ENCODE measurements at places on chromosomes 7 and 10. TPM values are rescaled to one million over a fixed set of nuclear protein-coding genes. Genes with fewer than 3 reads are reported as not detected.

DNA sequence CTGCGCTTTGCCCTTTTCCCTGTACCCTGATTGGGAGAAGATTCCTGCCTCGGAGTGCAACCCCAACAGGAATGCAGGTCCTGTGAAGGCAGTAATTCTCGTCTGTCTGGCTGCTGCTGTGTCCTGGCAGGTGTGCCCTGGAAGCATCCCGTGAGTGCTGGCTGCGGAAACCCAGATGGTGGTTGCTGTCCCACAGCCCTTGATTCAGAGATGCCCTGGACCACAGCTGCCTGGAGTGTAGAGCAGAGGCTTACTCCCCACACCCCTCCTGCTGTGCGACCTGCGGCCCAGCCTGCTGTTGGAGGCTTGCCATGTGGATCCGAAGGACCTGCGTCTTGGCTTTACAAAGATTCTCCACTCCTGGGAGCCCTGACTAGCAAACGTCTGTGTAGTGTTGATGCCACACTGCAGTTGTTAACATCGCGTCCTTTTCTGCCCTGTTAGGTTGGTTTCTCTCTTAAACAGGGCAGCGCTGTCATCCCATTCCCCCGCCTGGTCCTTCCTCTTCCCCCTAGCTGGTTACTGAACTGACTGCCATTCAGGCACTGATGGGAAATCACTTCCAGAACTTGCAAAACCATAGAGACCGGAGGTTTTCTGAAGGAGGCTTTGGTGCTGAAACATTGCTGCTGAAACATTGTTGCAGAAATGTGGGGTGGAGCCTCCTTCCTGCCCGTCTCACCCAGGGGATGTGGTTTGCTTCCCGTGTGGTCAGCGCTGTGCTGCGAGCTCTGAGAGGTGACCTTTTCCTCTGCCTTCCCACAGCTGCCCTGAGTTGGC is 53.3 kb downstream of the DNAJB6 start:
- H3K27me3 ChIP-seq, result no peaks in the 10 kb centered on the region
- peaks cover 49% of the 10 kb centered on the region for H3K4me1 ChIP-seq

Gene VWC2
- not detected for total RNA-seq

DNA sequence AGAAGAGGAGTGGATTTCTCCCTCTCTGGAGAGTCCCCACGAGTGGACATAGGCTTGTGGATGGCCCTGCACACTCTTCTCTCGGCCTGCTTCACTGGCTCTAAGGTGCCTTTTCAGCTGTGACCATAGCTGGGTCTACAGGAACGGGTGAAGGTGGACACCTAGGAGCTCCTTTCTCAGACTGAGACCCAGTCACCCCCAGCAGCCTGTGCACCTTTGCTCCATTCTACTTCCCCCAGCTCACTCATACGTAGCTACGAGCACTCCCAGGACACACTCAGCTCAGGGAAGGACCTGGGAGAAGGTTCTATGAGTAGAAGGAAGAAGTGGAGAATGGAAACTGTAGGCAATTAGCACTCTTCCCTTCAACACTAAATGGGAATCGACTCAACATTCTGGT is 272.0 kb upstream of the KLF6 start:
- H3K27me3 ChIP-seq, result no peaks in the 10 kb centered on the region
- DNase-seq, result no peak
- H3K36me3 ChIP-seq, result no peaks in the 10 kb centered on the region
- no peak overlapping the region for H3K4me3 ChIP-seq
- no peak overlapping the region for H3K27ac ChIP-seq
- H3K4me1 ChIP-seq, result peaks cover 12% of the 10 kb centered on the region

GRCh38 chr10:101655570-101655969 is 39.4 kb downstream of the FBXW4 start:
- peak; percentile 37 for DNase-seq
- peaks cover 68% of the 10 kb centered on the region for H3K36me3 ChIP-seq
- H3K27ac ChIP-seq, result no peak overlapping the region
- no peaks in the 10 kb centered on the region for H3K4me1 ChIP-seq

DNA sequence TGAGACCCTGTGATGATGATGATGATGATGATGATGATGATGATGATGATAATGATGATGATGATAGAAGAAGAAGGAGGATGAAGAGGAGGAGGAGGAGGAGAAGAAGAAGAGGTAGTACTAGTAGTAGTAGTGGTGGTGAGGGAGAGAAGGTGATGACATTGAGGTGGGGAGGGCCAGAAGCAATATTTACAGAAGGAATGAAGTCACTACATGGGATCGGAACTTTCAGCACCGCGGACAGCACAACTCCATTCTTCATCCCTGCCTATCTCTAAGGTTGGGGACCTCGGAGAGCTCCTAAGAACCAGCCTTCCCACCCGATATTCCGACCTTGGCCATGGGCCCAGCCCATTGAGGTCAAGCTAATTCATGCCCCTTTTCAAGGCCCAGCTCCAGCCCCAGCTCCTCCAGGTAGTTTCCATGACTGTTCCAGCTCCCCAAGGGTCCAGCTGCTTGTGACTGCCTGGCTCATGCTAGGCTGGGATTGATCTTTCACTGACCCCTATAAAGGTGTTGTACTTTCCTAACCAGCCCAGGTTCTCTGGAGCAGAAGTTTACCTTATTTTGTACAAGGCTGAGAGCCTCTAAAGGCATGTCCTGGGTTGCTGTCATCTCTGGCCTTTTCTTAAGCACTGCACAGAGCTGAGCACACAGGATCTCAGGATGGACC is 10.3 kb downstream of the CRHR2 start:
- no peak overlapping the region for H3K27ac ChIP-seq
- DNase-seq, result no peak
- no peak overlapping the region for H3K4me3 ChIP-seq
- no peaks in the 10 kb centered on the region for H3K36me3 ChIP-seq

- DNase-seq, result no peak
- no peaks in the 10 kb centered on the region for H3K36me3 ChIP-seq
- no peaks in the 10 kb centered on the region for H3K27me3 ChIP-seq
- H3K27ac ChIP-seq, result no peak overlapping the region
These were observed 1.1 kb downstream of the ITGA8 start for GRCh38 chr10:15718694-15719048.

DNA sequence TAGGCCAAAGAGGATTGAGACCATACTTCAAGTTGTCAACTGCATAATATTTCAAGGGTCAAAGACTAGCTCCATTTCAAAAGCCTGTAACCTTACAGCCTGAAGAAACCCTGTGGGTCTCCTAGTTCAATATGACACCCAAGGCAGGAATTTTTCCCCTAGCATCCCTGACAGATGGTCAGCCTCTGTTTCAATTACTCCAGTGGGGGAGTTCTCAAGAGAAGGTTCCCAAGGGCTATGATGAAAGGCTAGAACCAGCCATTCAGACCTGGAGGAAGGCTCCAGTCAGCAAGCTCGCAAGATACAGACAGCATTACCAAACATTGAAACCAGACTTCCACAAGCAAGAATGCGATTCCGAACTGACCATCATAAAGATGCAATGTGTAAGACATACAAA is 1.6 kb downstream of the HTR7 start:
- peaks cover 5% of the 10 kb centered on the region for H3K4me1 ChIP-seq
- no peaks in the 10 kb centered on the region for H3K36me3 ChIP-seq
- no peak overlapping the region for H3K27ac ChIP-seq
- no peak for DNase-seq

GRCh38 chr7:51316666-51317581 is at the start of gene COBL:
Gene COBL (minus strand): TSS chr7:51316809. CDS start chr7:51316633, 176 bp downstream.
- H3K36me3 ChIP-seq, result no peaks in the 10 kb centered on the region
- no peaks in the 10 kb centered on the region for H3K27me3 ChIP-seq
- DNase-seq, result peak; percentile 65
- peak within 1 kb of the TSS; percentile 81 for H3K4me3 ChIP-seq
- H3K27ac ChIP-seq, result peak within 1 kb of the TSS; percentile 90
- peaks cover 3% of the 10 kb centered on the region for H3K4me1 ChIP-seq

GRCh38 chr7:78955329-78955728 is 498.1 kb downstream of the MAGI2 start:
- H3K4me3 ChIP-seq, result no peak overlapping the region
- no peaks in the 10 kb centered on the region for H3K36me3 ChIP-seq
- H3K27me3 ChIP-seq, result no peaks in the 10 kb centered on the region
- no peak overlapping the region for H3K27ac ChIP-seq
- no peaks in the 10 kb centered on the region for H3K4me1 ChIP-seq

Gene ODAD2
- total RNA-seq, result not detected

- no peaks in the 10 kb centered on the region for H3K4me1 ChIP-seq
- no peak overlapping the region for H3K27ac ChIP-seq
- no peak for DNase-seq
- H3K27me3 ChIP-seq, result no peaks in the 10 kb centered on the region
- H3K4me3 ChIP-seq, result no peak overlapping the region
These were observed 16.0 kb downstream of the CHRM2 start for GRCh38 chr7:136884492-136884891.

DNA sequence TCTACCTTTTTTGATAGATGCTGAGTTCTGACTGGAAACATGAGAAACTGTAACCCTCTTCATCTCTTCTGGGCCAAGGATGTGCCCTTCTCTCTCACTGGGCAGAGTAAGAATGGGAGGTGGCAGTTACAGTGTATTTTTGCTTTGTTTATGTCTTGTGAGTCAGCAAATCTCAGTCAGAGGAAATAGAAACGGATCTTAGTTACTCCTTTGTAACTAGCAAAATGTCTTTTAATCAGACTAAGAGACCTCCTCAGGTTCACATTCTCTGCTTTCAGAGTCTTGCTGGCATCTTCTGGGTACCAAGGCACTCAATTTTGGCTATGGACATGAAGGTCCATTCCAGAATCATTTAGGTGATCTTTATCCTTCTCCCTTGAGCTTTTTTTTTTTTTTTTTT is 70.9 kb downstream of the HHEX start:
- H3K27ac ChIP-seq, result no peak overlapping the region
- H3K4me3 ChIP-seq, result no peak overlapping the region
- H3K36me3 ChIP-seq, result no peaks in the 10 kb centered on the region
- H3K27me3 ChIP-seq, result no peaks in the 10 kb centered on the region
- H3K4me1 ChIP-seq, result peaks cover 17% of the 10 kb centered on the region

DNA sequence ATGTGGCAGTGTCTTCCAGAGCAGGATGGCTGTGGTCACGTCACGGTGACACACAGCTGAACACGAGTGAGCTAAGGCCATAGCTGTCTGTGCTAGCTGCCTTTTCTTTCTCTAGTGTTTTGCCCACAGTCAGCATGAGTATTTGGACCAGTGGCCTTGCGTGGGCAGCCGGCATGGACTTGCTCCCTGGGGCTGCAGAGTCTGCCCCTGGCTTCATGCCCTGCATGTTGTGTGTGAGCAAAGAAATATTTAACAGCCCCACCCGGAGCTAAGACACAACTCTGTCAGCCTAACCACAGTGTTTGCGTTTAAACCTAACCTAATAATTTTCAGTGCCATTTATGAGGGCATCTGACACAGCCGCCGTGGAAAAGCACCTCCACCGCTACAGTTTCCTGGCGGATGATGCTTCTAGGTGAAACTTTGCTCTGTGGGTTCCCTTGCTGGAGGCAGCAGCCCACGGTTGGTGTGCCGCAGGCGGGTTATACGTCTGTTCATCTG is 14.6 kb downstream of the CHST12 start:
- no peak for DNase-seq
- no peaks in the 10 kb centered on the region for H3K36me3 ChIP-seq
- no peak overlapping the region for H3K4me3 ChIP-seq
- H3K27ac ChIP-seq, result no peak overlapping the region

GRCh38 chr10:125113691-125114371 is 46.5 kb downstream of the CTBP2 start:
- H3K4me3 ChIP-seq, result peak overlapping the region; percentile 38
- DNase-seq, result no peak
- peak overlapping the region; percentile 83 for H3K27ac ChIP-seq
- peaks cover 20% of the 10 kb centered on the region for H3K36me3 ChIP-seq
- no peaks in the 10 kb centered on the region for H3K27me3 ChIP-seq
- peaks cover 50% of the 10 kb centered on the region for H3K4me1 ChIP-seq

Gene LIPK
- not detected for total RNA-seq

Gene GIMAP2
- 1.9 TPM for total RNA-seq

- DNase-seq, result no peak
- H3K36me3 ChIP-seq, result no peaks in the 10 kb centered on the region
- no peak overlapping the region for H3K27ac ChIP-seq
- H3K27me3 ChIP-seq, result peaks cover 4% of the 10 kb centered on the region
- no peaks in the 10 kb centered on the region for H3K4me1 ChIP-seq
These were observed 69.5 kb downstream of the RAPGEF5 start for GRCh38 chr7:22287412-22287811.

Gene SFRP4
- 0.36 TPM for total RNA-seq

GRCh38 chr10:107548301-107548700 is 383.8 kb upstream of the SORCS1 start:
- no peaks in the 10 kb centered on the region for H3K36me3 ChIP-seq
- no peaks in the 10 kb centered on the region for H3K4me1 ChIP-seq
- H3K4me3 ChIP-seq, result no peak overlapping the region
- H3K27ac ChIP-seq, result no peak overlapping the region

Gene ARHGEF5
- 0.69 TPM for total RNA-seq

- no peak for DNase-seq
- H3K36me3 ChIP-seq, result no peaks in the 10 kb centered on the region
- H3K27me3 ChIP-seq, result no peaks in the 10 kb centered on the region
- no peak overlapping the region for H3K4me3 ChIP-seq
These were observed 28.4 kb downstream of the GLI3 start for GRCh38 chr7:42208572-42208971.

Gene SLC16A9
- total RNA-seq, result 0.64 TPM

DNA sequence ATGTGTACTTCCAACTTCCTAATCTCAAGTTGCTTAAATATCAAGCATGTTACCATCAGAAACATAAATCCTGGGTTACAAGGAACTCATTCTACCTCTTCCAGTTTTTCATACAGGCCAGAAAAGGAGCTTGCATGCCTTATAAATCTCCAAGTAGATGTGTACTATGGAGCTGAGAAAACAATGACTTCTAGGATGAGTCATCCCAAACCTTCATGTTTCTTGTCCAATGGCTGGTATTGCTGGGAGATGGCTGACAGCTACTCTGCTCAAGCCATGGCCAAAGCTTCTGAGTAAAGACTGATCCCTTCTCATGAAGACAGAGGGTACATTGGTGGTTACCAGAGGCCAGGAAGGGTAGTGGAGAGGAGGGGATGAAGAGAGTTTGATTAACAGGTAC is 8.6 kb downstream of the RAPGEF5 start:
- no peaks in the 10 kb centered on the region for H3K27me3 ChIP-seq
- no peak overlapping the region for H3K4me3 ChIP-seq
- no peak overlapping the region for H3K27ac ChIP-seq

Gene HOXA13
- not detected for total RNA-seq

Gene OR6V1
- total RNA-seq, result not detected

GRCh38 chr7:129238546-129238945 is 13.7 kb downstream of the AHCYL2 start:
- peaks cover 5% of the 10 kb centered on the region for H3K4me1 ChIP-seq
- no peak overlapping the region for H3K27ac ChIP-seq
- H3K4me3 ChIP-seq, result no peak overlapping the region

GRCh38 chr7:97126483-97127171 is 9.1 kb downstream of the SDHAF3 start:
- no peak overlapping the region for H3K27ac ChIP-seq
- no peaks in the 10 kb centered on the region for H3K4me1 ChIP-seq
- no peaks in the 10 kb centered on the region for H3K27me3 ChIP-seq
- DNase-seq, result no peak
- H3K36me3 ChIP-seq, result no peaks in the 10 kb centered on the region

DNA sequence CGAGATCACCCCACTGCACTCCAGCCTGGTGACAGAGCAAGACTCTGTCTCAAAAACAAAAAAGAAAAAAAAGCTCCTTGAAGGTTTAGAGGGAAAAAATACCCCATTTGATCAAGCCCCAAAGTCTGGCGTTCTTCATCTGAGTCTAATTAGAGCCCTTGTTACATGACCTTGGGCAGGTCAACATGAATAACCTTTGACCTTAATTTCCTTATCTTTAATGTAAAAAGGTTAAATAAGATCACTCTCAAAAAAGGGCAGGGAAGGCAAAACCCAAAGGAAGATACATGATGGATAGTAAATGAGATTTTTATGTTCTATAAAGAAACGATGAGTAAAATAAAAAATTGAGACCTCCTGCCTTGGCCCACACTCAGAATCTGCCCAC is 40.3 kb downstream of the SLC37A3 start:
- no peak for DNase-seq
- H3K4me1 ChIP-seq, result no peaks in the 10 kb centered on the region
- no peaks in the 10 kb centered on the region for H3K36me3 ChIP-seq
- no peak overlapping the region for H3K27ac ChIP-seq
- H3K4me3 ChIP-seq, result no peak overlapping the region
- no peaks in the 10 kb centered on the region for H3K27me3 ChIP-seq
